ENCODE measurements at places on chromosomes 1 and 21.

DNA sequence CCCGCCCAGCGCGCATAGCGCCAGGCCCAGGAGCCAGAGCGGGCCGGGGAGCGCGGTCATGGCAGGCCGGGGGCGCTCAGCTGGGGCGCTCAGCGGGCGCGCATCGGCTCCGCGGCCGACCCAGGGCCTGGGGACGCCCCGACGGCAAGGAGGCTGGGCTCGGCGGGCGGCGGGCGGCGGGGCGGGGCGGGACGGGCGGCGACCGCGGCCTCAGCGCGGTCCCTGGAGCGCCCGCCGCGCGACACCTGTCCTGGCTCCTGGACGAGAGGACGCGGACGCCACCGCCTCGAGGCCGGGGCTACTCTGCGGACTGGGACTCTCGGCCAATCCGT is 273 bp downstream of the BMP8B start:
- DNase-seq: no peak

- no peak for DNase-seq
Measured at GRCh38 chr1:202058001-202058908, 47.9 kb downstream of the ELF3 start.

DNA sequence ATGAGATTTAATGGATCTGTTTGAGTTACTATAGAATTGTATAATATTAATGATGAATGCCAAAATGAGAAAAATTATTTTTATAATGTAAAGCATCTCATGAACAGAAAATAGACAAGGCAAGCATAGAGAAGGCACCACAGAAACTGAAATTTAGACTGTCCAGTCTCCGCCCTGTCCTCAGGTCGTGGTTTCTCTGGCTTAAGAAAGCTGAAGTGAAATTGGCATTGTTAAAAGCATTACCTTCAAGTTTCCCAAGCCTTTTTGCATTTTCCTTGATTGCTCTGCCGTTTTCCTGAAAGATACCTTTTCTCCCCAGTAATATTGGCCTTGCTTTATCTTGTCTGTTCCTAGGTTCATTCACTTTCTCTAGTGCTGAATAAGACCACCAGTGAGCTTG is 58.0 kb downstream of the VPS13D start:
- DNase-seq: no peak

- no peak for DNase-seq
Measured at GRCh38 chr1:116152577-116152943, 41.4 kb downstream of the MAB21L3 start.

DNA sequence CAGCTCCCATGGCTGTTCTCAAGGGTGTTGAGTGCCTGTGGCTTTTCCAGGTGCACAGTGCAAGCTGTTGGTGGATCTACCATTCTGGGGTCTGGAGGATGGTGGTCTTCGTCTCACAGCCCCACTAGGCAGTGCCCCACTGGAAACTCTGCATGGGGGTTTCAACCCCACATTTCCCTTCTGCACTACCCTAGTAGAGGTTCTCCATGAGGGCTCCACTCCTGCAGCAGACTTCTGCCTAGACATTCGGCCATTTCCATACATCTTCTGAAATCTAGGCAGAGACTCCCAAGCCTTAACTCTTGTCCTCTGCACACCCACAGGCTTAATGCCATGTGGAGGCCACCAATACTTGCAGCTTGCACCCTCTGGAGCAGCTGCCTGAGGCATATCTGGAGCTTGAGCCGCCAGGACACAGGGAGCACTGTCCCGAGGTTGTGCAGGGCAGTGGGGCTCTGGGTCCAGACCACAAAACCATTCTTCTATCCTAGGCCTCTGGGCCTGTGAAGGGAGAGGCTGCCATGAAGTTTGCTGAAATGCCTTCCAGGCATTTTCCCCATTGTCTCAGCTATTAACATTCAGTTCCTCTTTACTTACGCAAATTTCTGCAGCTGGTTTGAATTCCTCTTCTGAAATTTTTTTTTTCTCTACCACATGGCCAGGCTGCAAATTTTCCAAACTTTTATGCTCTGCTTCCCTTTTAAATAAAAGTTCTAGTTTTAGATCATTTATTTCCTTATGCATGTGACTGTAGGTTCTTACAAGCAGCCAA is 8.8 kb upstream of the CAPN8 start:
- no peak for DNase-seq

GRCh38 chr1:53131590-53131938 is 10.9 kb downstream of the SLC1A7 start:
- no peak for DNase-seq

GRCh38 chr1:29259802-29260441 is 23.6 kb downstream of the PTPRU start:
- no peak for DNase-seq

DNA sequence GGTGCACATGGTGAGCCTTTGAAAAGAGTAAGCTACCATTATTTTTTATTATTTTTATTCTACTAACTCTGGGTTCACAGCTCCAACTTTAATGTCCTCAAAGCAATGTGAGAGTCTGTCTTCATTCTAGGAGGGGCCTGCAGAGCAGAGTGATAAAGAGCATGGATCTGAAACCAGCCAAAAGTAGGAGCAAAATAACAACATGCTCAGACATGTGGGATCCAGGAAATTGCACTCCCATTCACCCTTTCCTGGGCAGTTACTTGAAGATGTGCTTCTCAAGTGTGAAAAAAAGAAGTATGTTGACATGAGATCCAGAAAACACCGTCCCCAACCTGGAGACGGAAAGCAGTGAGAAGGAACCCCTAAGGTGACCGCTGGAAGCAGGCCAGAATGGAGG is 8.7 kb upstream of the LIN28A start:
- no peak for DNase-seq

DNA sequence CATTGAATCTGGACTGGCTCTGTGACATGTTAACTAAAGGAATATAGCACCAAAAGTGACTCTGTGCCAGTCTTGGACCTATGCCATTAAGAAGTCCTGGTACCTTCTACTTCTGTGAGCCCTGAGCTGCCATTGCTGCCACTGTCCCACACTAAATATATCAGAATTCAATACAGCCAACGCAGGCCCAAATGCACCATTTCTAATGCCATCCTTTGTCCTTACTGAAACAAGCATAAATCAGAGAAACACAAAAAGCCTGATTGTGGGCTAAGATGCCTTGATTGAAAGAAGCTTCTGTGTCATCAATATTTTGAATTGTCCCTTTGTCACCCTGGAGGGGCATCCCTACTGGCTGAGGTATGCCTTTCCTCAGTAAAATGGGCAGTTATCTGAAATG is 66.9 kb upstream of the NEK2 start:
- DNase-seq: no peak

- DNase-seq: no peak
Measured at GRCh38 chr1:119260506-119260905, 108.1 kb upstream of the HAO2 start.

GRCh38 chr1:92752719-92753118 is 32.2 kb downstream of the EVI5 start:
- DNase-seq: no peak

DNA sequence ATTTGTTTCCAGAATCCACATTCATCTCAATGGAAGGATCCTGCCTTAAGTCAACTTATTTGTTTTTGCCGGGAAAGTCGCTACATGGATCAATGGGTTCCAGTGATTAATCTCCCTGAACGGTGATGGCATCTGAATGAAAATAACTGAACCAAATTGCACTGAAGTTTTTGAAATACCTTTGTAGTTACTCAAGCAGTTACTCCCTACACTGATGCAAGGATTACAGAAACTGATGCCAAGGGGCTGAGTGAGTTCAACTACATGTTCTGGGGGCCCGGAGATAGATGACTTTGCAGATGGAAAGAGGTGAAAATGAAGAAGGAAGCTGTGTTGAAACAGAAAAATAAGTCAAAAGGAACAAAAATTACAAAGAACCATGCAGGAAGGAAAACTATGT is 2.6 kb downstream of the GADD45A start:
- no peak for DNase-seq

DNA sequence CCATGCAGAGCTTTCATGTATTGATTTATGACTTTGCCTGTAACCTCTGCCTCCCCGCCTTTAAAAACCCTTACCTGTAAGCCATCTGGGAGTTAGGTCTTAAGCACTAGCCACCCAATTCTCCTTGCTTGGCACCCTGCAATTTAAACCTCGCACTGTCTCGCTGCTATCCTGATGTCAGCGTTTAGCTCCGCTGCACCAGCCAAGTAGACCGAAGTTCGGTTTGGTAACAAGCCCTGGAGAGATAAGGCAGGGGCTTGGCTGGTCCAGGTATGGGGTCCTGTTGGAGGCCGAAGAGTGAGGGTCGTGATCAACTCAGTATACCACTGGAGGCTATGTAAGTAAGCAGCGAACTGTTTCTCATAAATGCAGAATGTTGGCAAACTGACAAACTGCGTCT is 64.4 kb downstream of the GALNT2 start:
- no peak for DNase-seq

DNA sequence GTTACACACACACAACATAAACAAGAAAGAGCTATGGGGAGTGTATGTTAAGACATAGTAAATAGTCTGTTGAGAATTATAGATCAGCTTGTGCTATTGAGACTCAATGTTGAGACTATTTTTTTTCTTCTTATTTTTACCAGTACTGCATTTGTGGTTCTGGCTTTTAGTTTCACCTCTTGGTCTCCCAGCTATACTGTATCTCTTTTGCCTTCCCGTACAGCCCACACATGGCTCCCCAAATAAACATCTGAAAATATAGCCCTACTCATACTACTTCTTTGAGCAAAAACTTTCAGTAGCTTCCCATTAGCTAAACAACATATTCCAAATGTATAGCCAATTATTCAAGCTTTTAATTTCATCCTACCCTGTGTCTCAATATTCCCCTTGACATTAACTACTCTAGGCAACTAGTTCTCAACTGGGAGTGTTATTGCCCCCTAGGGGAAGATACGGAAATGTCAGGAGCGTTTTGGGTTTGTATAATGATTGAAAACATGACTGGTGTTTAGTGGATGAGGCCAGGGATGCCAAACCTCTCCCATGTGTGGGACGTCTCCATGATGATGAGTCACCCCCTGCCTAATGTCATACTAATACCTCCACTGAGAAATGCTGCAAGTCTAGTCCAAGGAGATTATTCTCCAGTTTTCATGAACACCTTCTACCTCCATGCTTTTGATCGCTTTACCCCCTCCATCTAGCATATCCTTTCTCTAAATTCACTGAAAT is 6.8 kb downstream of the RPE65 start:
- DNase-seq: no peak

- no peak for DNase-seq
Measured at GRCh38 chr1:51088474-51088873, 13.6 kb upstream of the C1orf185 start.

GRCh38 chr1:12142891-12143630 is 23.7 kb upstream of the TNFRSF1B start:
- no peak for DNase-seq

- DNase-seq: no peak
Measured at GRCh38 chr21:35259457-35259856, 210.4 kb upstream of the RUNX1 start.

DNA sequence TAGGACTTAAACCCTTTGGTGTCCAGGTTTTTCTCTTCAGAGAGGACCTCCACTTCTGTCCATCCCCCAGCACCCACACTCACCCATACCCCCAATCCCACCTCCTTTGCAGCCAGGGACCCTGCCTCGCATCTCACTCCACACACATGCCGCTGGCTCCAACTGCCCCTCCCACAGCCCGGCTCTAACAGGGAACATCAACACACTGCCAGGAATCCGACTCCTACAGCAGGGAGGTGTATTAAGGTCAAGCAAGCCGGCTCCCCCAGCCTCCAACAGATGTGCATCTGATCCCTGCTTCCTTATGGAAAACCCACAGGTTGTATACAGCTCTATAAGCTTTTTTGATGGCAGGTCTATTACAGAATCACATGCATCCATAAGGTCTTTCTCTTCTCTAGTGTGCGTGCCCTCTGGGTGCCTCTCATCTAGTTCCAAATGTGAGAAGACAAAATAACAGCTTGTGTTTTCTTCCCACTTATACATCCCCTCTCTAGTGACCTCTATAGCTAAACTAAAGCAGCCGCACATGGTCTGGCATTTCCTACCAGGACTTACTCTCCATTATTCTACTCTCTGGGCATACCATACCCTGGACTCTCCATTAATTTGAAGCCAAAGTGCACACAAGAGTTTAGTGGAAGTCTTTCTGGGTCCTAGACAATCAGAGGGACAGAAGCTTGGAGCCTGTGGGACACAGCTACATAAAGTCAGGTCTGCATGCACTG is 16.3 kb downstream of the PIK3C2B start:
- DNase-seq: no peak

- no peak for DNase-seq
Measured at GRCh38 chr1:54290506-54291184, 90.7 kb downstream of the MRPL37 start.

DNA sequence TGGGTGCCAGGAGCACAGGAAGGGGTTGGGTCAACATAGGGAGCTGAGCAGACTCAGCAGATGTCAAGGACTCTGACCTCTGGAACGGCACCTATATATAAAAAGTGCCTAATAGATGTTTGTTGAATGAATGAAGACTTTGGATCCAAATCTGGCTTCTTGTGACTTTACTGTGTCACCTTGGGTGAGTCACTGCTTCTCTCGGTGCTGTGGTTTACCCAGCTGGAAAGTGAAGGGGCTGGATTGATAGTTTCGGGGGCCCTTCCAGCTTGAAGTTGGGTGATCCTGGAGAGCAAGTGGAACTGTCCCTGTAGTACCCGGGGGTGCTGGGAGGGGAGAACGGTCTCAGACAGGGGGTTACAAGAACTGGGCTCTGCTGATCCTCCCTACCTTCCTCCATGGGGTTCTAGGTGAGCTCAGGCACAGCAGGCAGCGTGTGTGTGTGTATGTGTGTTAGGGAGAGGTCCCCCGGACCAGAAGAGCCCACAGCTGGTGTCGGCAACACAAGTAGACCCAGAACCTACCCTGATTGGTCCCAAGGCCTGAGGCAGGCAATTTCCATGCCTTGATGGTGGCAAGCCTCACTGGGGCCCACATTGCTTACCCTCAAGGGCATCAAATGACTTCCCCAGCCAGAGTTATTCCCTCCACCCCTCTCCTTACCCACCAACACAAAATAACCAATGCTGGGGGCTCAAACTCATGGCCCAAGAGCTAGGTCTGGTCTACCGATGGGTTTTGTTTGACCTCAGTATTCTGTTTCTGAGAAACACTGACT is 5.5 kb upstream of the PADI1 start:
- no peak for DNase-seq

GRCh38 chr1:234911787-234912186 is 216.8 kb downstream of the TOMM20 start:
- DNase-seq: no peak

DNA sequence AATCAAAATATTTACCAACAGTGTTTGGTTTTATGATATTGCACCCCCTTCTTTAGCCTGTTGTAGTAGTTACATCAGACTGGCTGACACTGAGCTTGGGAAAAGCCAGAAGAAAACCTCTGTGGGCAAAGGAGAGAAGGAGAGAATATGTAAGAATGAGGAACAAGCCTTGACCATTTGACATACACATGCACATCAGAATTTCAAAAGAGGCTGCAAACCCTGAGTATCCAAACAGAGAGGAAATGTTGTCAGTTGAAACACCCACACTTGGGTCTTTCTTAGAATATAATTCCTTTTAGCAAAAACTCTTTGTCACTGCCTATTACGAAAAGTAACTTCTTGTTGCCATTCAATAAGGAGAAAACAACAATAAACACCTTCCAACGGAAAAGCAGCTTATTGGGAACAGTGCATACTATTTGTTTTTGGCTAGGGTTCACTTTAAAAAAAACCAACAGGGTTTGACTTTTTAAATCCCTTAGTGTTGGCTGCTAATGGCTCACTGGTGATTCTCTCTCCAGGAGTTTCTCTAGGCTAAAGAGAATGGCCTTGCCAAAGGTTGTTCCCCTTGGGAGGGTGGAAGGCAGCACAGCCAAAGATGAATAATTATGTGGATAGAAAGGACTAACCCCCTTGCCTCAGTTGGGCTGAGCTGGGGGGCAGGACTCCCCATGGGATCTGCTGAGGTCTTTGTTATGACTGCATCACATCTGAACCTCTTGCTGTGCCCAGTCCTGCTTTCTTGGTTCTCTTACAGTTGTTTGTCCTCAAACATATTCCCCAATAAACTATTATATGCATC is 48.9 kb downstream of the GORAB start:
- DNase-seq: no peak
